ENCODE measurements at places on chromosomes 1 and 21.

GRCh38 chr1:53086491-53087070, 24.6 kb downstream of the PODN start:
- no peak for DNase-seq

DNA sequence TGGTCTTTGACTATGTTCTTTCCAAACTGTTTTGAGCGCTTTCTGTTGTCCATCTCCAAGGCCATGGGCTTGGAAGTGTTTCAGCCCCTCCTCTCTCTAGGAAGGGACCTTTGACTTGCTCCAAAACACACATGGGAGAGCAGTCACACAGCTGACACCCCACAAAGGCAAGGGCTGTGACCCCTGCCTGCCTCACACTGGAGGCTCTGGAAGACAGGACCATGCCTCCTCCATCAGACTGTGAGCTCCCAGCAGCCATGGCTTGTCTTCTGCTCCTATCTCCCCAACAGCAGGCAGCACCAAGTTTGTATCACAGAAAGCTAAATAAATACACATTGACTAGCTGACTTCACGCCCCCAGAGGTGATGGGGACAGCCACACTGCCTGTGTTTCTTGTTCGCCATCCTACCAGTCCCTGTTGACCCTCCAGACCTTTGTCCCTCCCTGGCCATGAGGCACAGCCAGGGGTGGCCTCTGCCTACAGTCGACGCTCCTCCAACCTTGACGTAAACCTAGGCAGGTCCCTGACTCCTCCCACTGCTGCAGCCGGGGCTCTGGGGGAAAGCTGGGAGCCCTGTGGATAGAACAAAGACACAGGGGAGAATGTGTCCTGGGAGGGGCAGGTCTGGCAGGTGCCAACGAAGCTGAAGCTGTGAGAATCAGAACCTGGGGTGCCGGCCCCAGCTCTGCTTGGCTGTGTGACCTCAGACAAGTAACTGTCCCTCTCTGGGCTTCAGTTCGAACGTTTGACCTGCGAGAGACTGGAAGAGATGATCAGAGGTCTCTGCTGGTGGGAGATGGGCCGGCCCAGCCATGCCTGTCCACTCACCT, 4.8 kb downstream of the PLA2G2F start:
- no peak for DNase-seq

GRCh38 chr1:2115008-2115641, 64.9 kb downstream of the PRKCZ start:
- DNase-seq: no peak

GRCh38 chr1:183277821-183278738, 92.0 kb downstream of the LAMC2 start:
- DNase-seq: no peak

DNA sequence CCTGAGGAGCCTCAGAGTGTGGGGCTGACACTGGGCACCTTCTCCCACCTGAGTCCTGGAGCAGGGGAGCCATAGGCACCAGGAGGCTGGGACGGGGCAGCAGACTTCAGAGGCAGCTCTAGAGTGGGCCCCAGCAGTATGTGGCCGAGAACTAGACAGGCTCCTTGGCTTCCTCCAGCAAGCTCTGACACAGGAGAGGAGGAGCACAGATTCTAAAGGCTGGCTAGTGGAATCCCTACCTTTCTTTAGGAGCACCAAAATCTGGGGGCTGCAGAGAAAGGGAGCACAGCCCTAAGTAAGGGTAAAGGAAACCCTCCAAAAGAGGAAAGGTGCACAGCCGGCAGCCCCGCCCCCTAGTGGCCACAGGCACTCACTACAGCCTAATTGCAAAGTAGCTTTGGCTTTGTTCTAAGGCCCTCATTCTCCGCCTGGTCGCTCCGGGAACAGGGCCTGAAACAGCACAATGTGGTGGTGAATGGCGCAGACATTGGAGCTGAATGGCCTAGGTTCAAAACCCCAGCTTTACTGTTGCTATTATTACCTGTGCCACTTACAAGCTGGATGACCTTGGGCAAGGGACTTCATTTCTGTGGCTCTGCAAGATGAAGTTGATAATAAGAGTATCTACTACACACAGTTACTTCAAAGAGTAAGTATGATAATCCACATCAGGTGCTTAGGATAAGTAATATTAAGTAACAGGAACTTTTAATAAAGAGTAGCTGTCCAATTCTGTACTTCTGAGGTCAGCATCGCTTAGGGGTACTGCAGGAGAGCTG, 8.8 kb upstream of the GUCA2A start:
- no peak for DNase-seq
